ENCODE measurements at places on chromosomes 11 and 22.

GRCh38 chr11:10683429-10683828, 10.1 kb downstream of the IRAG1 start:
- H3K4me3 ChIP-seq: no peak overlapping the region
- no peak overlapping the region for H3K27ac ChIP-seq
- H3K36me3 ChIP-seq: no peaks in the 10 kb centered on the region
- no peak for DNase-seq
- no peaks in the 10 kb centered on the region for H3K27me3 ChIP-seq

- no peaks in the 10 kb centered on the region for H3K4me1 ChIP-seq
- H3K27ac ChIP-seq: no peak within 1 kb of the TSS
- H3K36me3 ChIP-seq: no peaks in the 10 kb centered on the region
- H3K27me3 ChIP-seq: no peaks in the 10 kb centered on the region
- H3K4me3 ChIP-seq: no peak within 1 kb of the TSS
- DNase-seq: no peak
Measured at GRCh38 chr11:107711861-107712755, at the start of gene SLN. Gene SLN, minus strand, starts transcription at chr11:107712056.

DNA sequence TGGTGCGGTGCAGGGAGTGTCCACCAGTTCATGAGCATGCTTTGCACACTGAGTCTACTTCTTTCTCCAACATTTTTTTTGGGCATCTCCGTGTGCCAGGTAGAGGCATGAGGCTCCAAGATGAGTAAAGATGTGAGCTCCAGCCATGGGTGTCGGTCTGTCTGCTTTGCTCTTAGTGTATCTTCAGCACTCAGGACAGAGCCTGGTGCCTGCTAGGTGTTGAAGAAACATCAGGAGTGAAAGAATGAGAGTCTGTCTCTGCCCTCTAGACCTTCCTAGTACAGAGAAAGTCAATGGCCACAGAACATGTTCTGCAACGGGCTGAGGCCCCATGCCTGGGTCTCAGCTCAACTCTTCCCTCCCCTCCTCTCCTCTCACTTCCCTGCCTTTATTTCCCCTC, 486.5 kb downstream of the TBC1D22A start:
- H3K36me3 ChIP-seq: no peaks in the 10 kb centered on the region
- no peaks in the 10 kb centered on the region for H3K27me3 ChIP-seq
- no peak overlapping the region for H3K27ac ChIP-seq
- no peak for DNase-seq
- no peak overlapping the region for H3K4me3 ChIP-seq

DNA sequence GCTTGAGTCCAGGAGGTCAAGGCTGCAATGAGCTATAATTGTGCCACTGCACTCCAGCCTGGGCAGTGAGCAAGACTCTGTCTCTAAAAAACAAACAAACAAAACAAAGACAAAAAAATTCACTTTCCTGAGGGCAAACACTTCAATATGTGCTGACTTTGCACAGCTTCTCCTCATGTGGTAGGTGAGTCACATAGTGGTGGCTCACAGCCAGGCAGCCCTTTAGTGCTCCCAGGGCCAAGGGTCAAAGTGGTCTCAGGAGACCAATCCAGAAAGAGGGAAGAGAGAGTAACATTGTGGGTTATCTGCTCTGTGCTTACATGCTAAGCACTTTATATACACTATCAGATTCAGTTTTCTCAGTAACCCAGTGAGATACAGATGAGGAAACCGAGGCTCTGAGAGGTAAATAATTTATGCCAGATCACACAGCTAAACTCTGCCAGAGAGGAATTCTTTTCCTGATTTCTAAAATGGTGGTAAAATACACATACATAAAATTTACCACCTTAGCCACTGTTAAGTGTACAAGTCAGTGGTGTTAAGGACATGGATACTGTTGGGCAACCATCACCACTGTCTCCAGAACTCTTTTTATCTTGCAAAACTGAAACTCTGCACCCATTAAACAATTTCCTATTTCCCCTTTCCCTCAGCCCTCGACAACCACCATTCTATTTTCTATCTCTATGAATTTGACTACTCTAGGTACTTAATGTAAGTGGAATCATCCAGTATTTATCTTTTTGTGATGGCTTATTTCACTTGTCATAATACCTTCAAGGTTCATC, 231.7 kb upstream of the NARS2 start:
- no peaks in the 10 kb centered on the region for H3K27me3 ChIP-seq
- H3K27ac ChIP-seq: no peak overlapping the region
- no peak overlapping the region for H3K4me3 ChIP-seq
- no peak for DNase-seq
- H3K36me3 ChIP-seq: no peaks in the 10 kb centered on the region

- no peak overlapping the region for H3K4me3 ChIP-seq
- H3K27ac ChIP-seq: peak overlapping the region; percentile 44
- no peak for DNase-seq
Measured at GRCh38 chr11:122207921-122208764, 92.1 kb upstream of the BLID start.

GRCh38 chr22:47189056-47189916, 426.8 kb downstream of the TBC1D22A start:
- no peak overlapping the region for H3K27ac ChIP-seq
- H3K36me3 ChIP-seq: no peaks in the 10 kb centered on the region
- no peaks in the 10 kb centered on the region for H3K4me1 ChIP-seq
- no peaks in the 10 kb centered on the region for H3K27me3 ChIP-seq
- DNase-seq: peak; percentile 67
- no peak overlapping the region for H3K4me3 ChIP-seq

DNA sequence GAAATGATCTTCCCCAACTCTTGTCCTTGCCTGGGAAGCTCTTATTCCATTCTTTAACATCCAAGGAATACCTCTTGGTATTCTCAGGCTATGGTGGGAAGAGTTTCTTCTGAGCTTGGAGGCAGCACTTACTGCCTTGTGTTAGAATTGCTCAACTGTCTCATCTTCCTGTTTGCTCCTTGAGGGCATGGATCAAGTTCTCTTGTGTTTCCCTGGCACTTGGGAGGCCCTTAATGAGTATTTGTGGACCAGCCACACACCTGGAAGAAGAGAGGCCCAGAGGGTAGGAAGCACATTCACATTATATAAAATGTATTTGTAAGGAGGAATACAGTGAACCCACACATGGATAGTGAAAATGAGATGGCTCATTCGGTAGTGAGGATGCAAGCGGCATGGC, 3.4 kb upstream of the SORL1-AS1 start:
- H3K4me3 ChIP-seq: no peak overlapping the region
- no peaks in the 10 kb centered on the region for H3K27me3 ChIP-seq
- H3K36me3 ChIP-seq: no peaks in the 10 kb centered on the region
- peak overlapping the region; percentile 88 for H3K27ac ChIP-seq

DNA sequence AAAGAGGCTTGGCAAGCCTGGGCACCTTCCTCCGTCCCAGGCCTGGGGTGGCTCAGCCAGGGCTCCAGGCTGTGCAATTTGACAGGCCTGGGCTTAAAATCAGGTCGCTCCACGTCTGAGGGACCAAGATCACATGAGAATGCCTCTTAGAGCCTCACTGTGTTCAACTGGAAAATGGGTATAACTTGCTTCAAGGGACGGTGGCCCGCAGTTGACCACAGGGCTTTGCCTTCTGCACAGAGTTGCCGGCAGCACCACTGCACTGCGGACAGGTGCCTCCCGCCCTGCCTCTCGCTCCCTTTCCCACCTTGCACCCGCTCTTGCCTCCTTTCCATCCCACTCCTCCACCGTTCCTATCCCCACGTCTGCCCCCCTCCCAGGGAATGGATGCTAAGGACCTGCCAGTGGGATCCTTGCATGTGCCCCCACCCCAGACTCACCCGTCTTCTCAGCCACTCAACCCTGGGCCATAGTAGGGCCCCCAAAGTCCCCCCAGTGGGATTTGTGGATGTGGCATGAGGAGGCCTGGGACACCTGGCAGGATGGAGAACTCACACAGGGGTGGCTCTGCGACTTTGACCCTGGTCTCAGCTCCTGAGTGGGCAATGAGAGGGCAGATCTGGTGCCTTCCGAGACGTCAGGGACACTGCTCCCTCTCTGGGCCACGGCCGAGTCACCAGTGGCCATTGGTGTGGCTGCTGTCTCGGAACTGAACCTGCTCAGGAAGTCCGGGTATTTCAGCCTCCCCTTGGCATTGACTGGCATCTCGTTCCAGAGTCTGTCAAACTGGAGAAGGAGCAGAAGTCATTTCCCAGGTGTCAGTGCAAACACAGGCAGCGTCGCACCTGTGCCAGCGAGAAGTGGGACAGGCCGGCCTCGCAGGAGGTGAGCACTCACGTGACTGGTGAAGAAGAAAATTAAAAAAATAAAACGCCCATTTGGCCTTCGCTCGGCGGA, 128.0 kb downstream of the MPPED1 start:
- H3K36me3 ChIP-seq: no peaks in the 10 kb centered on the region
- no peak overlapping the region for H3K4me3 ChIP-seq
- H3K27me3 ChIP-seq: no peaks in the 10 kb centered on the region
- no peaks in the 10 kb centered on the region for H3K4me1 ChIP-seq

DNA sequence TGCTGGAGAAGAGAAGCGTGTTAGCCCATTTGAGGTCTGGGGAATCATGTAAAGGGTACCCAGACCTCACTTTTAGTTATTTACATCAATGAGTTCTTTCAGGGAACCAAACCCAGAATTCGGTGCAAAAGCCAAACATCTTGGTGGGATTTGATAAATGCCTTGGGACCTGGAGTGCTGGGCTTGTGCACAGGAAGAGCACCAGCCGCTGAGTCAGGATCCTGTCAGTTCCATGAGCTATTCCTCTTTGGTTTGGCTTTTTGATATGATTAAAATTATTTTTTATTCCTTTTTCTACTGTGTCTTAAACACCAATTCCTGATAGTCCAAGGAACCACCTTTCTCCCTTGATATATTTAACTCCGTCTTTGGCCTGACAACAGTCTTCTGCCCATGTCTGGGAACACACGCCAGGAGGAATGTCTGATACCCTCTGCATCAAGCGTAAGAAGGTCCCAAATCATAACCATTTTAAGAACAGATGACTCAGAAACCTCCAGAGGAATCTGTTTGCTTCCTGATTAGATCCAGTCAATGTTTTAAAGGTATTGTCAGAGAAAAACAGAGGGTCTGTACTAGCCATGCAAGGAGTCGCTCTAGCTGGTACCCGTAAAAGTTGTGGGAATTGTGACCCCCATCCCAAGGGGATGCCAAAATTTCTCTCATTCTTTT, 65.2 kb downstream of the ALX4 start:
- H3K27ac ChIP-seq: no peak overlapping the region
- H3K36me3 ChIP-seq: peaks cover 23% of the 10 kb centered on the region
- no peak overlapping the region for H3K4me3 ChIP-seq
- DNase-seq: no peak
- H3K4me1 ChIP-seq: peaks cover 7% of the 10 kb centered on the region

GRCh38 chr11:22244986-22245592, 52.2 kb downstream of the ANO5 start:
- DNase-seq: peak; percentile 35
- no peak overlapping the region for H3K27ac ChIP-seq
- H3K27me3 ChIP-seq: no peaks in the 10 kb centered on the region
- no peaks in the 10 kb centered on the region for H3K4me1 ChIP-seq
- H3K4me3 ChIP-seq: no peak overlapping the region

DNA sequence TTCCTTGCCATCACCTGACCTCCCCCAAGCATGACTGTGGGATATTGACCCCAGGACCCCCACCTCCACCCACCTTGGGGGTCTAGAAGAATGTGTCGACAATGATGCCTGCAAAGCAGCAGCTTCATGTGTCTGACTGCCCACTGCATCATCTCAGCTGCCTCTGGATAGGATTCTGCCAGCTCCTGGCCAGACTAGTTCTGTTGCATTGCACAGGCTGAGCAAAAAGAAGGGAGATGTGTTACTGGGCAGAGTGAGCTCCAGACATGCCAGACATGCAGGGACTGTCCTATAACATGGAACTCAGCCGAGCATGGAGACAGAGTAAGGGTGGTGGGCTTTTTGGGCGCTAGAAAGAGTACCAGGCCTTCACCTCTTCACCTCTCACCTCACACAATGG, 36.7 kb downstream of the FBXO7 start:
- no peaks in the 10 kb centered on the region for H3K27me3 ChIP-seq
- no peaks in the 10 kb centered on the region for H3K4me1 ChIP-seq
- no peak overlapping the region for H3K27ac ChIP-seq
- H3K4me3 ChIP-seq: no peak overlapping the region
- peaks cover 9% of the 10 kb centered on the region for H3K36me3 ChIP-seq
- no peak for DNase-seq

DNA sequence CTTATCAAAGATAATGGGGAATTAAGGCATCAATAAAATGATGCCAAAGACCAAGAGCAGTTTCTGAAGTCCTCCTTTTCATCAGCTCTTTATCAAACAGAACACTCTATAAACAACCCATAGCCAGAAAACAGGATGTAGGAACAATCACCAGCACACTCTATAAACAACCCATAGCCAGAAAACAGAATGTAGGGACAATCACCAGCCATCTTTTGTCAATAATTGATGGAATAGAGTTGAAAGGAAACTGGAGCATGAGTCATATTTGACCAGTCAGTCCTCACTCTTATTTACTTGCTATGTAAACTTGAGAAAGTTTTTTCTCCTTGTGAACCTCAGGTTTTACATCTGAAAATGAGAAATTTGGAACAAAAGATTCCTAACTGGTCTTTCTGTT, 10.0 kb downstream of the MS4A2 start:
- H3K4me1 ChIP-seq: no peaks in the 10 kb centered on the region
- no peak for DNase-seq
- no peak overlapping the region for H3K4me3 ChIP-seq
- no peaks in the 10 kb centered on the region for H3K36me3 ChIP-seq
- H3K27me3 ChIP-seq: no peaks in the 10 kb centered on the region
- no peak overlapping the region for H3K27ac ChIP-seq

- no peak overlapping the region for H3K27ac ChIP-seq
- no peaks in the 10 kb centered on the region for H3K27me3 ChIP-seq
- no peaks in the 10 kb centered on the region for H3K36me3 ChIP-seq
- no peaks in the 10 kb centered on the region for H3K4me1 ChIP-seq
- DNase-seq: peak; percentile 60
Measured at GRCh38 chr11:111097191-111097590, 148.3 kb upstream of the POU2AF2 start.

- H3K4me1 ChIP-seq: no peaks in the 10 kb centered on the region
- DNase-seq: peak; percentile 28
- no peaks in the 10 kb centered on the region for H3K27me3 ChIP-seq
- no peak overlapping the region for H3K27ac ChIP-seq
Measured at GRCh38 chr11:29780756-29781155, 236.1 kb downstream of the KCNA4 start.

GRCh38 chr11:102457056-102457677, 4.6 kb upstream of the TMEM123 start:
- no peak for DNase-seq
- no peak overlapping the region for H3K4me3 ChIP-seq
- H3K4me1 ChIP-seq: peaks cover 20% of the 10 kb centered on the region

DNA sequence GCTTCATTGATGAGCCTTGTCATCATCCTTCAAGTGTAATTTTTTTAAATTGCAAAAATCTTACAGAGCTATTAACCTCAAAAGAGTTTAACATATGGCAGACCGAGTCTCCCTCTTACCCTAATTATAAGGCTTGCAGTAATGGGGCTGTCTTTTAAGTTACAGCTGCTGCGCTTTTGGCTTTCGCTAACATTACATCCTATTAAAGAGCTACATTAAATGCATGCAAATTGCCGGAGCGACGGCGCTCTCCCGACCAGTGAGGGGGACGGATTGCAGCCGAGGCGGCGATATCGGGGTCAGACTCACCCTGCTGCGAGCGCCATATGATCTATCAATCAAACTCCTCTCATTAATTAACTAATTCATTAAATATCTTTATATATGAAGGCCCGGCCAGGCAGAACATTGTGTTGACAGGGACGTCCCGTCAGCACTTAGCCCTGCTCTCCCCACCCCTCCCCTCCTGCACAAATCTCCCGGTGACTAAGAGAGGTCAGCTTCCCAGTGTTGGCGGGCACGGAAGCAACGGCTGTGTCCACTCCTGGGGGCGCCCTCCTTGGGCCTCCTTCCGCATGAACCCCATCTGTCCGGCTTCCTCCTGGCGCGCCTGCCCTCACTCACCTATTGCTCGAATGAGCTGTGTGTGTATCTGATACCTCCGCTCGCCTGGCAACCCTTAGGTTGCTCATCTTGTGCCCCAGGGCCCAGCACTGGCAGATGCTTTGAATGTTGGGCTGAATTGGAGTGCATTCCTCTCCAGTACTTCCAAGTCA, 156.0 kb upstream of the CADM1 start:
- peaks cover 15% of the 10 kb centered on the region for H3K4me1 ChIP-seq
- peaks cover 15% of the 10 kb centered on the region for H3K27me3 ChIP-seq
- H3K27ac ChIP-seq: no peak overlapping the region

Data from upper lobe of left lung (tissue), 6 donors.